Lung (tissue), 17 donors: ENCODE measurements at places on chromosomes 2 and 18. TPM values are rescaled to one million over a fixed set of nuclear protein-coding genes. Genes with fewer than 3 reads are reported as not detected.

DNA sequence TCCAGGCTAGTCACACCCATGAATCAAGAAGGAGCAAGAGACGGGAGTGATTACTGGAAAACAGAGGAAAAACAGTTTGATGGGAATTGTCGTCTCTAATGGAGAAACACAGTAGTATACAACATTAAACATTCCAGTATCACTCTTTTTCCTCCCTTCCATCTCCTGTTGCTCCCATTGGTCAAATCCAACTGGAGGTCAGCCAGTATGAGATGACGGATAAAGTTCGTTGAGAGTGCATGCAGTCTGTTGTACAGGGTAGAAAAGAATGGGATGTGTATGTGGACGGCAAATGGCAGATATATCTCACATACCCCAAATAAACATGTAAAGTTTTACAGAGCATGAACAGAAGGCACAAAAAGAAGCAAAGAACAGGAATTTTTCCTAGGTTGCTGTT lies 221.9 kb upstream of the TNP1 start:
- no peak for DNase-seq
- H3K36me3 ChIP-seq, result no peaks in the 10 kb centered on the region
- H3K27ac ChIP-seq, result no peak overlapping the region
- no peaks in the 10 kb centered on the region for H3K27me3 ChIP-seq

GRCh38 chr18:44731530-44732237 lies 51.0 kb downstream of the SETBP1 start:
- H3K27ac ChIP-seq, result no peak overlapping the region
- peaks cover 4% of the 10 kb centered on the region for H3K4me1 ChIP-seq
- DNase-seq, result no peak
- H3K27me3 ChIP-seq, result no peaks in the 10 kb centered on the region
- no peaks in the 10 kb centered on the region for H3K36me3 ChIP-seq
- H3K4me3 ChIP-seq, result no peak overlapping the region

GRCh38 chr2:11581124-11581796 lies 47.4 kb downstream of the GREB1 start:
- no peaks in the 10 kb centered on the region for H3K36me3 ChIP-seq
- DNase-seq, result peak; percentile 57
- H3K27ac ChIP-seq, result no peak overlapping the region
- no peaks in the 10 kb centered on the region for H3K27me3 ChIP-seq
- no peaks in the 10 kb centered on the region for H3K4me1 ChIP-seq

- H3K27ac ChIP-seq, result no peak overlapping the region
- H3K4me3 ChIP-seq, result no peak overlapping the region
- H3K36me3 ChIP-seq, result no peaks in the 10 kb centered on the region
- H3K4me1 ChIP-seq, result no peaks in the 10 kb centered on the region
- no peaks in the 10 kb centered on the region for H3K27me3 ChIP-seq
- no peak for DNase-seq
Measured at GRCh38 chr2:185347445-185347844, 391.2 kb upstream of the FSIP2 start.

DNA sequence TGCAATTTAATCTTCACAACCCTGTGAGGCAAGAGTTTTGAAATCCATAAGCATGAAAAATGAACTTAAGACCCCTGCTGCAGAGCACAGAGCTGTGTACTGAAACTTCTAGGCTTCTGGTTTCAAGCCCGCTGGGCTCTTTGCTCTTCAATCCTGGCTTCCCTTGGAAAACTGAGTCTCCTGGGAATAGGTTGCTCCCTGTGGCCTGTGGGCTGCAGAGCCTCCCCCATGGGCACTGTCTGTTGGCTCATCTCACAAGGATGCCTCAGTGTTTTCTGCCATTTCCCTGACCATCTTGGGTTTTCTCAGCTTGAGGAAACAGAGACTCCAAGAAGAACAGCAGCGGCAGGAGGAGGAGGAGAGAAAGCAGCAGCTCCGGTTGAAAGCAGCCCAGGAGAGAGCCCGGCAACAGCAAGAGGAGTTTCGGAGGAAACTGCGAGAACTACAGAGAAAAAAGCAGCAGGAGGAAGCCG lies 44.5 kb downstream of the SUMO1 start:
- DNase-seq, result no peak
- no peaks in the 10 kb centered on the region for H3K36me3 ChIP-seq
- H3K27me3 ChIP-seq, result no peaks in the 10 kb centered on the region
- peaks cover 4% of the 10 kb centered on the region for H3K4me1 ChIP-seq

DNA sequence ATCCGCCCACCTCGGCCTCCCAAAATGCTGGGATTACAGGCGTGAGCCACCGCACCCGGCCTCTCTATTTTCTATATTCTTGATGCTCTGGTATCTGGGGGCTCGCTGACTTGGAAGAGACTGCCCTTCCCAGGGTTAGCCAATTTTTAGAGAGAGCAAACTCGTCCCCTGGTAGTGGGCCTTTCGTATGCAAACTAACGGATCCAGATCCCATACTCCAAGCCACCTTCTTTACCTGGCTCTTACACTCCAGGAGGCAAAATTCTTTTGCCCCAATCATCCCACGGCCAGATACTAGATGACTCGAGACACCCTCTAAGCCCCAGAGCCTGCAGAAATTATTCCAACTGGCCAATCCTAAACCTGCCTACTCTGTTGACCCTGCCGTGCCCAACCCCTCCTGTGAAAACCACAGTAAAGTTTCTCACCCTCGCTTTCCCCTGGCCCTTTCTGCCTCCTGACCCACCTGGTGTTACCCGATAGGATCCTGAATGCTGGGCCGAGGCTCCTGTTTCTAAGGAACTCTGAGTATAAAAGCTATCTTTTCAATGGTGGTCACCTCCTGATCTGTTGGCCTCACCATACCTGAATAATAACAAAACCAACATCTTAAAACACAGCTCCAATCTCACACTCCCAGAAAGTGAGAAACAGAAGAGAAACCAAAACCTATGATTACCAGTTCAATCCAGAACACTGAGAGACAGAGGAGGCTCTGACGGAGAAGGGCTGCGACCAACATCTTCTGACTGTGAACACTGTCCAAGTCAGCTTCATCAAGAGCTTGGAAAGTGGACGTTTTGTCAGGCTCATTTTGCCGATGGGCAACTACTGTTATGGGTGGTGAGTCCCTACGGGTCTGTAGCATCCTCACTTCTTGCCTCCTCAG lies 57.6 kb upstream of the ZNF532 start:
- H3K4me3 ChIP-seq, result no peak overlapping the region
- H3K4me1 ChIP-seq, result no peaks in the 10 kb centered on the region
- no peak overlapping the region for H3K27ac ChIP-seq
- H3K27me3 ChIP-seq, result no peaks in the 10 kb centered on the region
- no peak for DNase-seq
- no peaks in the 10 kb centered on the region for H3K36me3 ChIP-seq

- no peak overlapping the region for H3K4me3 ChIP-seq
- H3K36me3 ChIP-seq, result no peaks in the 10 kb centered on the region
- H3K27me3 ChIP-seq, result peaks cover 2% of the 10 kb centered on the region
- H3K27ac ChIP-seq, result no peak overlapping the region
- no peak for DNase-seq
- H3K4me1 ChIP-seq, result peaks cover 3% of the 10 kb centered on the region
Measured at GRCh38 chr2:120670771-120671480, 64.7 kb upstream of the GLI2 start.

DNA sequence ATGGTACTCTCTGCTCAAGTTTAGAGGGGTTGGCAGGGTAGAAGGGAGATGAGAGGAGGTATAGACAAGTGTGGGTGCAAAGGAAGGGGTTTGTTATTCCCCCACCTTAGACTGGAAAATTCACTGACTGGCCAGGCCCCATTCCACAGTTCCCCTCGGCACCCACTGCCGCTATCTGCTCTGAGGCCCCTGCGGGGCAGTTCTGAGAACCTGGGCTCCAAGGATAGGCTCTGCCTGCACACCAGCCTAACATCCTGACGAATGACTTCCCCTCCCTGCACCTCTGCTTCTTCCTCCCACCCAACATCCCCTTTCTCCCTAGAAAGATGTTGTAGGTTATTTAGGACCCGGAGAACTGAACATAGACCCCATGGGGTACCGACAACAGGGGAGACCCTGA lies 303.9 kb upstream of the HDAC4 start:
- no peaks in the 10 kb centered on the region for H3K36me3 ChIP-seq
- H3K27me3 ChIP-seq, result no peaks in the 10 kb centered on the region

GRCh38 chr2:152445791-152446201 lies 110.8 kb downstream of the FMNL2 start:
- peaks cover 5% of the 10 kb centered on the region for H3K4me1 ChIP-seq
- peak; percentile 41 for DNase-seq
- no peaks in the 10 kb centered on the region for H3K36me3 ChIP-seq
- no peak overlapping the region for H3K27ac ChIP-seq

DNA sequence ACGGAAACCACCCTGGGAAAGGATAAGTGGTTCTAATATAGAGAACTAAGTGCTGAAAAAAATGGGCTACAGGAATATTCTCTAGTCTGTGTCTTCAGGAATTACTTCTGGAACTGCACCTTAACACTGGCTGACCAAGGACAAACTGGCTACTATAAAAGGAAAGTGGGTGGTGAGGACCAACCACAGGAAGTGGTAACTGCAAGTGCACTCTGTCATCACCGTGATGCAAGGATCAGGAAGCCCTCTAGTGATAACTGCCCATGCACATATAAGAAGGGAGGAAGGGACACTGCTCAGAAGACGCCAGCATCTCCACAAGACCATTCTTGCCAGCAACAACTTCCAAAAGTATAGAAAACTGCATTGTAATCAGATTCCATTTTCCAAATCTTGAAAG lies 424.4 kb upstream of the RGPD4 start:
- H3K4me3 ChIP-seq, result no peak overlapping the region
- H3K27ac ChIP-seq, result no peak overlapping the region
- DNase-seq, result no peak
- H3K4me1 ChIP-seq, result no peaks in the 10 kb centered on the region
- no peaks in the 10 kb centered on the region for H3K36me3 ChIP-seq
- H3K27me3 ChIP-seq, result no peaks in the 10 kb centered on the region

DNA sequence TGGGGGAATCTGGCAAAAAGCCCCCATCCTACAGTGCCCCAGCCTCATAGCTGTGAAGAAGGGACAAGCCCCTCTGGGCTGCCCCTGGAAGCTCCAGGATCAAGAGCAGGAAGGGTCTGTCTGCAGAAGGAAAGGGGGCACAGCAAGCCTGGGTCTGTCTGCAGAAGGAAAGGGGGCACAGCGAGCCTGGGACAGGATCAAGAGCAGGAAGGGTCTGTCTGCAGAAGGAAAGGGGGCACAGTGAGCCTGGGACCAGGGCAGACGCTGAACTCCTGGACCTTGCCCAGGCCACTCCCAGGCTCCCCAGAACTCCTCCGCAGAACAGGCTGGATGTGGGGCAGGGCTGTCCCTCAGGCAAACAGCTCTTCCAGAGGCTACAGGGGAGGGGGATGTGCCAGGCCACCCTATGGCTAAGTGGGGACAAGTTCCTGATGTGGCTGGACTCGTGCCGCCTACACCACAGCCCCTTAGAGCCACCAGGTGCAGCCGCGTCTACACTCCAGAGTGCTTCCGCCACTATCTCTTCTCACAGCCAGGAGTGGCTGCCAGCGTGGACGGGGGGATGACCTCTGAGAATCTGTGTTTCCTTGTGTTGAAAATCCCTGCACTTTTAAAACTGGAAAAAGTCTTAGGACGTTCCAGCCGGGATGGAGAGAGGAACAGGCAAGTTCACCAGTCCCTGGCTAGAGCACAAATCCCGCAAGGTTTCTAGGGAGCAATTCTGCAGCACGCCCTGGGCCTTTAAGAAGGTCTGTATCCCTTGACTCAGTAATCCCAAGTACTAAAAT lies 20.8 kb downstream of the KIF1A start:
- no peaks in the 10 kb centered on the region for H3K27me3 ChIP-seq
- H3K36me3 ChIP-seq, result no peaks in the 10 kb centered on the region
- no peak for DNase-seq
- H3K4me3 ChIP-seq, result no peak overlapping the region

DNA sequence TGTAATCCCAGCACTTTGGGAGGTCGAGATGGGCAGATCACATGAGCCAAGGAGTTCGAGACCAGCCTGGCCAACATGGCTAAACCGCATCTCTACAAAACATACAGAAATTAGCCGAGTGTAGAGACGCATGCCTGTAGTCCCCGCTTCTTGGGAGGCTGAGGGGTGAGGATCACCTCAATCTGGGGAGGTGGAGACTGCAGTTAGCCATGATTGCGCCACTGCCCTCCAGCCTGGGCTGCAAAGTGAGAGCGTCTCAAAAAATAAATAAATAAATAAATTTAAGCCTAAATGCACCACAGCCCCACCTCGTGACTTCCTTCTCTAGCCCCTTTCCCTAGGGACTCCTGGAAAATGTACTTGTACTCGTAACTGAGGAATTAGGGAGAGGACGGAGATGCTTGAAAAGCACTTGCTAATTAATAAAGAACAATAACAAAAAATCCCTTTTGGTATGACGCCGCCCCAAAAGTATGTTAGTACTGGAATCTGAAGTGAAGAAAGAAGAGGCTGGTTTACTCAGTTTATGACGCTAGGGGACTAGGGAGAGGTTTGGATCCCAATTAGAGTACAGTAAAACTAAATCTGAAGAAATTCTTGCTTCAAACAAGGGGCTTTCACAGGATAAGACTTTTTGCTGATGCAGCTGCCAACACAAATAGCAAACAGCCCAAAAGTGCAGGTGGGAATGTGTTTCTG lies 887 bp upstream of the ZNF396 start:
- no peak overlapping the region for H3K4me3 ChIP-seq
- H3K4me1 ChIP-seq, result no peaks in the 10 kb centered on the region
- no peak for DNase-seq
- H3K27me3 ChIP-seq, result no peaks in the 10 kb centered on the region
- no peak overlapping the region for H3K27ac ChIP-seq

DNA sequence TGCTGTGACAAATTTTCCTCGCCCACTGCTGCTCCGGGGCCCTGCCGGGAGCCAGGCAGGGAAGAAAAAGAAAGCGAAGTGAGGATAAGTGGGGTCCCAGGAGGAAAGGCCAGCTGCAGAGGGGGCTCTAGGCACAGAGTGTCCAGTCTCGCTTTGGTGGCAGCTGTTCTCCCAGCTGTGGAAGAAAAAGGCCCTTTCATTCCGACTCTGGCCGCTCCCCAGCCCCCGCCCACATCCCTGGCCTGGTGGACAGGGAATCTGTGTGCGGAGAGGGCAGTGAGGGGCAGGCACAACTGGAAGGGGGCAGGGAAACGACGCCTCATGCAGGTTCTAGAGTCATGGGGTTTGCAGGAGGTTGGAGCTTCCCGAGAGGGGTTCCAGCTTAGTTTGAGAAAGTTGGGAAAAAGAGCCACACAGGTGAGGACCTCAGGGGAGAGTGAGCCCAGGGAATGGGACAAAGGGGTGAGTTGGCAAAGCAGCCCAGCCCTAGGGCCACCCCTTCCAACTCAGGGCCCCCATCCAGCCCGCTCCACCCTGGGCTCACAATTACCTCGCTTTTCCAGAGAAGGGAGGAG lies 1.8 kb downstream of the RTKN start:
- no peaks in the 10 kb centered on the region for H3K27me3 ChIP-seq
- H3K4me1 ChIP-seq, result no peaks in the 10 kb centered on the region
- no peaks in the 10 kb centered on the region for H3K36me3 ChIP-seq

DNA sequence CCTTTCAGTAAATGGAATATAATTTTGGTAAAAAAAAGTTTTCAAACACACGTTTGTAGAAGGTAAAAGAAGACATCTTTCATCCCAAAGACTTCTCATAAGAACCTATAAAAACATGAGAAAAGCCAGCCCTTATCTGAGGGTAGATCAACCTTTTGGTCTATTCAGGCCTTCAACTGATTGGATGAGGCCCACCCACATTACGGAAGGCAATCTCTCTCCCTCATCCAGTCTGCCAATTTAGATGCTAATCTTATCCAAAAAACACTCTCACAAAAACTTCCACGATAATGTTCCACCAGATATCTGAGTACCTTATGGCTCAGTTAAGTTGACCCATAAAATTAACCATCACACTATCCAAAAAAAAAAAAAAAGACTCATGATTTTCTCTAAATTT lies 2.2 kb upstream of the CDH20 start:
- no peak overlapping the region for H3K27ac ChIP-seq
- peaks cover 11% of the 10 kb centered on the region for H3K27me3 ChIP-seq
- no peak for DNase-seq
- no peak overlapping the region for H3K4me3 ChIP-seq
- H3K4me1 ChIP-seq, result peaks cover 9% of the 10 kb centered on the region

Gene M1AP
- total RNA-seq, result 0.94 TPM

Gene CCDC68
- total RNA-seq, result 90.4 TPM

Gene RGPD4
- total RNA-seq, result 0.15 TPM

Gene METTL4
- 19.3 TPM for total RNA-seq

Gene SH3RF3
- total RNA-seq, result 8.5 TPM
